ENCODE measurements at places on chromosomes 4 and X.

GRCh38 chr4:21856754-21857153 is 91.8 kb downstream of the KCNIP4 start:
- DNase-seq, result no peak

DNA sequence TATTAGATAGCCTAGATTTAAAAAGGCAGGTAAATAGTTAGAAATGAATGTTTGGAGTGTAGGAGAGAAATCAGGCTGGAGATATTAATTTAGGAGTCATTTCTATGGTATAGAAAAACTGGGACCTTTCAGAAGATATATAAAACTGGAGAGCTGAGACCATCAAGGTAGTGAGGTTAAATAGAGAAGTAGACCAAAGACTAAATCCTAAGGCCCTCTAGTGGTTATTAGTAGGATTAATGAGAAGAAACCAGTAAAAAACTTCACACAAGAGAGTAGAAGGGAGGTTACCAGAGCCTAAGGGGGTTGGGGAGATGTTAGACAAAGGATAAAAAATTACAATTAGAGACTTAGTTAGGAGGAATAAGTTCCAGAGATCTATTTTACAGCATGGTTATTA is 351.0 kb upstream of the SPANXN1 start:
- DNase-seq, result peak; percentile 2

GRCh38 chrX:17788439-17788838 is 51.1 kb downstream of the SCML1 start:
- DNase-seq, result peak; percentile 39

- DNase-seq, result no peak
Measured at GRCh38 chrX:139724626-139725025, 16.7 kb upstream of the MCF2 start.

DNA sequence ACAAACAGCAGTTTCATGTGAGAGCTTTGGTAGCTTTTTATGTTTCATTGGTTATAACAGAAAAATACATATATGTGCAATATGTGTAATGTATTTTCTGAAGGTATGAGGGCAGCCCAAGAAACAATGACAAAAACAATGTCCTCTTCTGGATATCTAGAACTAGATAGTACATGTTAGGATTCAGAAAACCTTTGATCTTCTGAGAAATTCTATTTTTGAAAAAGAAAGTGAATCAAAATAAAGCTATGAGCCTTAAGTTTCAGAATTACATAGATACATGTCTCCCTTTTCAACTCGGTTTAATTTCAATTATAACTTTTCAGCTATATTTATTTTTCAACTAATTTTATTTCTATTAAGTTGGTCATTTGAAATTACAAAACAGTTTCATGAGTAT is 131.9 kb downstream of the REELD1 start:
- no peak for DNase-seq

DNA sequence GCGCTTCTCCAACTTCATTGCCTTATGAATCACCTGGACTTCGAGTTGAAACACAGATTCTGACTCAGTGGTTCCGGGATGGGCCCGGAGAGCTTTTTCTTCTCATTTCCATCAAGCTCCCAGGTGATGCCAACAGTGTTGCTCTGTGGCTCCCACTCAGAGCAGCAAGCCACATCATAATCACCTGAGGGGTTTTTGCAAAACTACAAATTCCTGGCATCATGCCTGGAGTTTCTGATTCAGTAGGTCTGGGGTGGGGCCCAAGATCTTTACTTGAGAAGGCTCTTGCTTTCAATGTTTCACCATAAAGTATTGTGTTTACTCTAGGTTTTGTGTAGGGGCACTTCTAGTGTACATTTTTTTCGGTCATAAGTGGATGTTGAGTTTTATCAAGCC is 7.0 kb downstream of the MTM1 start:
- DNase-seq, result peak; percentile 41

GRCh38 chr4:38674258-38675144 is 10.5 kb downstream of the KLF3 start:
- peak; percentile 39 for DNase-seq

DNA sequence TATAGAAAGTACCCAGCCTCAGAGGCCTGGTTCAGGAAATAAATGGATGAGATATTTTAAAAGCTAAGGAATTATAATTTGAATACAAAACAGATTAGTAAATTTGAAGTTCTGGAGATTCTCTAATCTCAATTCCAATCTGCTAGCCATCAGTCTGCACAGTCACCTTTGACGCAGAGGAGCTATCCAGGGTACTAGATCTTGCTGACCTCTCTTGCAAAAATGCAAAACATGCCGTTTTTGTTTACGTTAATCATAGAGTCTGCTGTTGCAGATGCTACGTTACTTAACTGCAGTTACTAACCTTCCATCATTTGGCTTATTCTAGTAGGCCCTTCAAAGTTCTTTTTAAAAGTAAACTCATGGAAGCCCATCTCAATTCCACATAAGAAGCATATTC is 10.4 kb downstream of the CCSER1 start:
- peak; percentile 25 for DNase-seq

- no peak for DNase-seq
Measured at GRCh38 chr4:23706972-23707651, 182.7 kb downstream of the PPARGC1A start.

DNA sequence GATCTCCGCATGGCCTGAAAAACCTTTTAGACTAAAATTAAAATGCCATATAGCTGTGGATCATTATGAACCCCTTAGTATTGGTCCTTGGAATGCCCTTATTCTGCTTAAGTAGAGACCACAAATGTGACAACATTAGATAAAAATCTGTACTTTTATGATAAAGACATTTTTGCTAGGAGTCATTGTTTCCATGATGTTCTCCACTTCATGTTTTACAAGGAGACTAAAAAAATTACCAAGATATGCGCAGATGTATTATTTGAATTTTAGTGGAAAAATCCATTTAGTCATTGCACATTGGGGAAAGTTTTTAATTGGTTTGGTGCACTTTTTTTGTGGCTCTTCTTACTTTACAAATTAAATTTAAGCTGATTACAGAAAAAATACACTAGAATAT is 85.1 kb upstream of the HPRT1 start:
- peak; percentile 37 for DNase-seq

- DNase-seq, result no peak
Measured at GRCh38 chr4:146310319-146311021, 96.1 kb downstream of the REELD1 start.

DNA sequence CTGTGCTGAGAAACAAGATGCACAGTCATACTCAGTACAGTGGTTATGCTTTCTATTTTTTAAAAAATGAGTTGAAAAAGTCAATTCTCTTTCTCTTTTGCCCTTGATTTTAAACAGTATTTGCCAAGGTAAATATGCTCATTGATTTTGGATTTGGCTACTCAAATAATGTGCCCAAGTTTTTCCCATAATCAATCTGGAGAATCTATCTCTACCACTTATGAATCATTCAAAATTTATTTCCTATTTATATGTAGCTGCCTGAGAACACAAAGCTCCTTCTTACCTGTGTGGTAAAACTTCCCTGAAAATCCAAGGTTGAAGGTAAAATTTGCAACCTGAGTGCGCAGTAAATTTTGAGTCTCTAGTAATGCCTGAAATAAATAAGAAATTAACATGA is 136.5 kb downstream of the NDST4 start:
- no peak for DNase-seq

- DNase-seq, result no peak
Measured at GRCh38 chr4:7646384-7647061, 211.8 kb upstream of the PSAPL1 start.

DNA sequence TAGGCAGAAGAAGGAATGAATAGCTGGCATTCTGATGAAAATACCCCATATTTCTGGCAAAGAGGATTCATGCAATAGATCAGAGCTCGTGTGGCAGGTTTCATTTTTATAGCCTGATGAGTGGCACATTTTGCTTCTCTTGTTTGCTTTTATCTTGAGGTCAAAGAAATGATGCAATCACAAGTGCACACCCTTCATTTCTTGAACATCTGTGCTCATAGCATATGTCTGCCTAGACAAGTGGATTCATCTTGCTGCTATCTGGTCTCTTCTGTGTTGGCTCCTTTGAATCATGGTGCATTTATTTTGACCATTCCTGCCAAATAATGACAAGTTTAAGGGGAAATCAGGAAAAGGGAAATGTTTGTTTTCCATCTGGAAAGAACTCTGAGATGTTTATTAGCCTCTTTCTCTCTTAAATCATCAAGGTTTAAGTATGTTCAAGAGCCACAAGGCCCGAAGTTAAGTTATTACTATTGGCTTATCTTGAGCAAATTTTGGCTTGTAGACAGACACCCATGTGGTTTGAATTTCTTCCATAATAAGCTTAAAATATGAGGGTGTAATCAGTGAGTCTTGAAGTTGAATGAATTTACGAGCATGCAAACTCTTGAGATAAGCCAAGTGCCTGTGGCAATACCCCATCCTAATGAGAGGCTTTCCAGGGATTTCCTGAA is 59.3 kb upstream of the HS3ST1 start:
- DNase-seq, result peak; percentile 51

Measured in hematopoietic multipotent progenitor cell treated with erythropoietin and hydrocortisone succinate and interleukin-3 and kit ligand, for 6 days (in vitro differentiated cells).